NCI-H2029 treated with DMSO at 0.1 percent for 48 hours (cell line): ENCODE measurements at places on chromosomes 11 and 22.

DNA sequence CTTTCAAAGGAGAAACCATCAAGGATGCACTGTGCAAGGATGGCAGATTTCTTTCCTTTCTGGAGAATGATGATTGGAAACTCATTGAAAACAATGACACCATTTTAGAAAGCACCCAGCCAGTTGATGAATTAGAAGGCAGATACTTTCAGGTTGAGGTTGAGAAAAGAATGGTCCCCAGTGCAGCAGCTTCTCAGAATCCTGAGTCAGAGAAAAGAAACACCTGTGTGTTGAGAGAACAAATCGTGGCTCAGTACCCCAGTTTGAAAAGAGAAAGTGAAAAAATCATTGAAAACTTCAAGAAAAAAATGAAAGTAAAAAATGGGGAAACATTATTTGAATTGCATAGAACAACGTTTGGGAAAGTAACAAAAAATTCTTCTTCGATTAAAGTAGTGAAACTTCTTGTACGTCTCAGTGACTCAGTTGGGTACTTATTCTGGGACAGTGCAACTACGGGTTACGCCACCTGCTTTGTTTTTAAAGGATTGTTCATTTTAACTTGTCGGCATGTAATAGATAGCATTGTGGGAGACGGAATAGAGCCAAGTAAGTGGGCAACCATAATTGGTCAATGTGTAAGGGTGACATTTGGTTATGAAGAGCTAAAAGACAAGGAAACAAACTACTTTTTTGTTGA is 9.8 kb downstream of the FAM111A start:
- DNase-seq = no peak

DNA sequence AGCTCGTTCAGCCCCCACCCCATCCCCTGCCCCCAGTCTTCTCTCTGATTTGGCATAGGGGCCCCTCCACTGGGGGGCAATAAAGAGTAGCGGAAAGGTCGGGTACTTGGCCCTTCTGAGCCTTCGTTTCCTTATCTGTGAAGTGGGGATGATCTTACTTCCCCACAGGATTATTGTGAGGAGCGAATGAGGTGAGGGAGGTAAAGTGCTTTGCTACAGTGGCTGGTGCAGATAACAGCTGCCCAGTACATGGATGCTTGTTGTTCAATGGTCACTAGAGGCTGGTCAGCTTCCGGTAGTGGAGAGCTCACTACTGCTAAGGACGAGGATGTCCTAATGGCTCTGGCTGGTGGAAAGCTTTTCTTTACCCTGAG is 101.2 kb downstream of the CEP164 start:
- no peak for DNase-seq

- no peak for DNase-seq
Observed at GRCh38 chr11:134065381-134065780, 3.5 kb upstream of the JAM3 start.

- no peak for DNase-seq
Observed at GRCh38 chr11:62487738-62488551, 58.7 kb downstream of the AHNAK start.

DNA sequence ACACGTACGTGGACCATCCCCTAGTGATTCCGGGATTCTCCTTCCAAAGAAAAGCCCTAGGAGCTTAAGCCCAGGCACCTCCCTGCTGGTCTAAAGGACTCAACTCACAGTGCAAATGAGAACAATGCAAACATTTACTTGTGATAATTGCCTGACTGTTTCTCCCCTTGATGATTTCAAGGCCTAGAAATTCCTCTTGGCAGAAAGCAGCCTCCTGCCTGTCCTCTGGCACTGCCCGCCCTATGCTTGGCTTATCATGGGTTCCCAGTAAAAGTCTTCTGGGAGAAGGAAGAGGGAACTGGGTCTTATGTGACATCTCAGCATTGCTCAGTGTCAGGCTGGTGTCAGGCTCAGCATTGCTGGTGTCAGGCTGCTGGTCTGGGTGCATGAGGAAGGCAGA is 351.8 kb downstream of the SHANK2 start:
- DNase-seq = no peak

DNA sequence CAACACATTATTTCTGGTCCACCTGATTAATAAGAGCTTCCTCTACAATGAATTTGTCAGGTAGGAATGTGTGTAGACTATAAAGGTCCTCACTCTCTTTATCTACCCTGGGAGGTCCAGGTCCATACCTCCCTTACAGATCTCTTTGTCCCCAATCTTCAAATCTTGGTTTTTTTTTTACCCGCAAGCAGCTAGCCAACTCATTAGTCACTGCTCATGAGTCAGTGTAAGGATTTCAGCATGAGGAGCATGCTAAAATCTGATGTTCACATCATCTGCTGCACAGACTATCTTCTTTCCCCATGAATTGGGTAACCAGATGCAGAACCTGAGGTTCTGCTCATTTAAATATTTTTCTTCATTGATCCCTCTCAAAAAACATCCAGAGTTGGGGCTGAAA is 397.0 kb upstream of the ISX start:
- DNase-seq = no peak

- DNase-seq = no peak
Observed at GRCh38 chr22:20024225-20024624, 3.3 kb downstream of the TANGO2 start.

GRCh38 chr11:3817181-3817800 is 8.9 kb downstream of the PGAP2 start:
- DNase-seq = no peak

- DNase-seq = no peak
Observed at GRCh38 chr22:41092847-41093411, 537 bp downstream of the EP300 start.

- DNase-seq = peak; percentile 46
Observed at GRCh38 chr11:47961383-47961782, 19.0 kb upstream of the PTPRJ start.

DNA sequence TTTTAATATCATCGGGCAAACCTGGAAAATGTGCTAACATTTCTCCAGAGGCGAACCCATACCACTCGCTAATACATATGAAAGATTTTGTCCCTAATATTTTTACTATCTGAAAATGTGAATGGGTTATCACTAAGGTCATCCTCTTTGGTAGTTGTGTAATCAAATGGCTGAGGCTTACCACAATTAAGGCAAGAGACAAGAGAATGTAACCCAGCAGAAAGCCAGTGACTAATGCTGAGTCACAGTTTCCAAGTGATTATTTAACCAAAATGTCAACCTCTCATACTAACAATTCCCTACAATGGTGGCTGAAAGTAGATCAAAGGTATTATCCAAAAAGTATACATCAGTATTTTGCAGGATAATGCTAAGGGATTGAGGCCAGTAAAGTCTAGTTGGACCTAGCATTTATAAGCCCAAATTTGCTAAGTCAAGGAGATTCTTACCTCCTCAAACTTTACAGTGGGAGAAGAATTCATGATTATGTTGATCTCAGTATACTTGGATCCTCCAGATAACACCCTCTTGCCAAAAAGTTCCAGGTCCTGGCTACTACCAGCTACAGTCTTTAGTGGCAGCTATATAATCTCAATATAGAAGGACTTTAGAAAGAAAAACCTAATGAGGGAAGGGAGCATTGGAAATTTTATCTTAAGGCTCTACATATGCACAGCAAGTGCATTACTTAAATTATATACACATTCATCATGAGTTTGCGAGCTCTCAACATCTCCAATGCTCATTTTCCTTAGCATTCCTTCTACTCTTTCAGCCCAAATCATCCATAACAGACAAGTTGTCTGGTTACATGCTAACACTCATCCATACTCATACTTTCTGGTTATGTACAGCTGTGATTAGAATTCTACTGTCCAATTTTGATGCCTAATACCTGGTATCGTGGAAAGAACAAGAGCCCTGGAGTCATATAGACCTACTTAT is 25.4 kb downstream of the SIK3 start:
- DNase-seq = no peak

DNA sequence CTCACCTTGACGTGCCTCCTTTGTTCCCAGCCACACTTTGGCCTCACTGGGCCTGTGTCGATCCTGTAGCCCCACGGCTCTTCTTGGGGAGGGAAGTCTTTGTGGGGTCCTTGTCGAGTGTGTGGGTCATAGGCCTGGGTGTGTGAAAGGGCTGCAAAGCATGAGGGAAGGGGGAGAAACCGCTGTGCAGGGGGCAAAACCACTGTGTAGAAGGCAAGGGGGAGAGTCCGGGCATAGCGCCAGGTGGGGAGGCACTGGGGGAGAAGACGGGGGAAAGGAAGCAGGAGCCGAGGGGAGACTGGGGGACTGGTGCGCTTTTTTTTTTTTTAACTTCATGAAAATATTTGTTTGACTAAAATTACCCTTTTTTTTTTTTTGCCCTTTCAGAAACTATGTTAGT is 65.1 kb upstream of the RASD2 start:
- no peak for DNase-seq

GRCh38 chr22:46287873-46288751 is 8.6 kb upstream of the GTSE1 start:
- no peak for DNase-seq

GRCh38 chr11:11370255-11370961 is 17.4 kb upstream of the CSNK2A3 start:
- DNase-seq = no peak

DNA sequence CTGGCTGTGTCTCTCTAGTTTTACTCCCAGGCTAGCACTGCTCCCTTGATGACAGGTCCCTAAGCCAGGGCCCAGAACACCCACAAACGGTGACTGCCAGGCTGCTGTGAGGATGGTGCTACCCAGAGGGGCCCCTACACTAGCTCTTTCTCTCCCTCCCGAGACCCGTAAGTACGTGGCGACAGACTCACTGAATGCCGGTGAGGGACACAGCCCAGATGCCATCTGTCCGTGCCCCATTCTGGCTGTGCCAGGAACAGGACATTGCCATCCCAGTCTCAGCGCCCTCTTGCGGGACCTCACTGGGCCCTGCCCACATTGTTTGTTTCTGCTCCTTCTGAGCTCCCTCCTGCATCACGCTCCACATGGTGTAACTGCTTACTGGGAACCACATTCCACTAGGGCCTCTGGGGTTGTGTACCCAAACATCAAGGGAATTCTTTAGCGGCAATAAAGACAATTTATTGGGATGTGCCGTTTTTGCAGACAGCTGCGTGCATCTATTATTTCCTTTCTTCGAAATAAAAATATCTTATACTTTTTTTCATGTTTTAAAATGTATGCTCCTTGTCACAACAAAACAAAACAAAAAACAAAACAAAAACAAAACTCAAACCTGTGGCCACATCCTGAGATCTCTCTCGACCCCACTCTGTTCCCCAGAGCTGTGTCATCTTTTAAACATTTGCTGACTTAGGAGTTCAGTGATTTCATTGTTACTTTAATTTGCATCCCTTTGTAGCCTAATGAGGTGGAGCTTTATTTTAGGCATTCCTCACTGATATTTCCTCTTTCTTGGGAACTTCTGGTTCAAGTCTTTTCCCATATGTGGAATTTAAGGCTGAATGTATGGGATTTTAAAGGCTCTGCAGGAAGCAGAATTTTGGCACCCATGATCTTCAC is 4.4 kb upstream of the TPCN2 start:
- no peak for DNase-seq

GRCh38 chr22:44210722-44211121 is 30.0 kb downstream of the PARVG start:
- no peak for DNase-seq

DNA sequence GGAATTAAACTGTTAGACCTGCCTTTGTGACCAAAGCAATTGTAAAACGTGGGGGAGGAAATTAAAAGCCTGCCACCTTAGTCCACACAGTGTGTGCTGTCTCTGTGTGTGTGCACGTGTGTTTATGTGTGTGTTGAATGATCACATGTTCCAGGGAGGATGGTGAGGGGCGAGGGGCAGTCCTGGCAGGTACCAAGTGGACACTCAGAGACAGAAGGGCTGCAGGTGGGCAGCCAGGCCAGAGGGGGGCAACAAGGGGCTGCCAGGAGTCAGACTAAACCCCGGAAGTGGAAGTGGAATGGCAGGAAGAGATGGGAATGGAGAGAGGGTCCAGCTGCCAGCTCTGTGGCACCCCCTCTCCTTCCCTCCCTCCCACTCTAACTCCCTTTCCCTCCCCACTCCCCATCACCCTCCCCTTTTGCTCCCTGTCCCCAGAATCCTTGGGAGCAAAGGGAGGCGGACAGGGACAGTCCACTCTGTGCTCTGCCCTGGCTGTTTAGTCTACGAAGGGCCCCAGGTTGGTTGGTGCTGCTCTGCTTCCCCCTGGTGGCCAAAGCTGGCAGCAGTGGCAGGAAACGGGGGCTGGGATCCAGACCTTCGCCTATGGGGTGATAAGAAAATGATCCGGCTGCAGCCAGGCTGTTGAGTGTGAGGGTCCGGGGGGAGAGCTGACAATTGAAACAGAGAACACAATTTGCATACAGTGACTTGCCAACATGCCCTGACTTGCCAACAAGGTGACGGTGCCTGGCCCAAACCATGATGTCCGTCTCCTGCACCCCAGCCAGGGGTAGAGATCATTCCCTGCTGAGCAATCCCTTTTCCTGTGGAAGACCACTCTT is 24.4 kb downstream of the P2RY2 start:
- peak; percentile 52 for DNase-seq

GRCh38 chr11:128133501-128133900 is 453.9 kb downstream of the ETS1 start:
- no peak for DNase-seq

- no peak for DNase-seq
Observed at GRCh38 chr11:70019576-70020011, 58.5 kb upstream of the ANO1 start.

DNA sequence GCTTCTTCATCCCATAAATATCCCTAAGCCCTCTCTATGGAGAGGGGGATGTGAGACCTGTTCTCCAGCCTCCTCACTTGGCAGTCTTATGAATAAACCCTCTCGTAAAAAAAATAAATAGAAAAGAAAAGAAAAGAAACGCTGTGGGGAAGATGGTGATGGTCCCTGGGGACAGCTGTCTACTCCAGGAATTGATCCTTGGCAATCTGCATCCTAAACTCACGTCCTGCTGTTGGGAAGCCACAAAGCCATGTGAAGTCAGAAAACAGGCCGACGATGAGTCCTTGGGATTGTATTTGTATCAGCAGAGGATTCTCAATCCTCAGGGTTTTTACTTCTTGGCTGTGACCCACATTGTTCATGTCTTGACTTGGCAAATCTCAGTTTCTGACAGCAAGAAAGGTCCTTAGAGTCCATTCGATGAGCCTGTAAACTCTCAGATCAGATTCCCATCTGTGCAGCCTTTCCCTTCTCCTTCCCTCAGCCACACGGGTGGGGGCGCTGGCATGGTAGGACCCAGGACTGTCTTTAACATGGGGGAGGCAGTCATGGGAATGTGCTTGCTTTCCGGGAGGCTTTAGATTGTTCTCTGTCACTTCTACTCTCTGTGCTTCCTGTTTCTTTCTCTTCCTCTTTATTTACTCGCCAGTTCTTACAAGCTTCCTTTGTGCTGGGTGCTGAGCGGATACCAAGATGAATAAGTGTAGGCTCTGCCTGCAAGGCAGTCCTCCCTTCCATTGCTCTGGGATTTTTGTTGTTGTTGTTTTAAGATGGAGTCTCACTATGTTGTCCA is 24.9 kb downstream of the TCP11L1 start:
- DNase-seq = no peak
